ENCODE measurements at places on chromosomes 3 and 15. TPM values are rescaled to one million over a fixed set of nuclear protein-coding genes. Genes with fewer than 3 reads are reported as not detected.
A peak's percentile ranks its signal among the peaks of the same experiment; 100 is the strongest.

Gene LRRC15
- total RNA-seq = not detected

GRCh38 chr3:15269091-15269989, 63.0 kb downstream of the SH3BP5 start:
- no peaks in the 10 kb centered on the region for H3K36me3 ChIP-seq
- H3K27ac ChIP-seq = peak overlapping the region; percentile 74
- H3K27me3 ChIP-seq = no peaks in the 10 kb centered on the region
- peak; percentile 70 for DNase-seq
- H3K4me1 ChIP-seq = peaks cover 47% of the 10 kb centered on the region
- no peak overlapping the region for H3K4me3 ChIP-seq

DNA sequence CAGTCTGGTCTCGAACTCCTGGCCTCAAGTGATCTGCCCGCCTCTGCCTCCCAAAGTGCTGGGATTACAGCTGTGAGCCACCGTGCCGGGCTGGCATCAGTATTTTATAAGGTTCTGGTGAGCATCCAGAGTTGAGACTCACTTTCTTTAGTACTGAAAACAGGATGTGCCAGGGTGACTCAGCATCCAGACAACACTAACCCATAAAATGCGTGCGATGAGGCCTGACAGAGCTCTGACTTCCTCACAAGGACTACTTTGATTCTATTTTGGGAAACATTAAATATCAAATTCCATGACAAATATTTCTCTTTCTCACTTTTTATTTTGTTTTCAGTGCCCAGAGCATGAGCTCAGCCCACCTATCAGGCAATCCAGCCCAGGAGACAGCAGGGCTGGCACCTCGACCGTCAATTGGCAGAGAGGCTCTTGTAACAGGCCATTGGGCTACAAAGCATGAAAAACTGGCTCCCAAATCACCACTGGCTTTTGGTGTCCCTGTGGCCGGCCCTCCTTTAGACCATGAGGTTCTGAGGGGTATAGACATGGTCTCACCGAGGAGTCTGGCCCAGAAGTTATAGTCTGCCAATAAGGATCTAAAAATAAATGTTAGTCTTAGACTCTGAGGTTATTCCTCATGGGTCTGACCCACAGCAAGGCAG, 75.0 kb downstream of the FEM1B start:
- H3K4me1 ChIP-seq = peaks cover 10% of the 10 kb centered on the region

Gene HGD
- total RNA-seq = not detected

Gene TNFSF10
- 32.8 TPM for total RNA-seq

Gene GOLGA6B
- not detected for total RNA-seq

DNA sequence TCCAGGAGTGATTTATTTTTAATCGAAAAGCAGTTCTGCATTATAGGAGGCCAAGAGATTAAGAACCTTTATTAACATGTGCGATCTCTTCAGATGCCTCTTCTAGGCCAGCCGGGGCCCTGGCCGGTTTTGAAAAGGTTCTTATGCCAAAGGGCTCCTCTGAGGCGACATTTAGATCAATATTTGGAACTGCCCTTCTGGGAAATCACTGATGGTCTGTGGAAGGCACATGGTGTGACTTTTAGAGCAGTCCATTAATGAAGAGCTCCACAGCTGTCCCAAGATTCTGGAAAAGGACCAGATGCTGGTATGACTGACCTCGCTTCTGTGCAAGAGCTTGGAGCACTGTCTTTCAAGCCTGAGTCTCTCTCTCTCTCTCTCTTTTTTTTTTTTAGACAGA, 19.7 kb downstream of the MGLL start:
- H3K27me3 ChIP-seq = no peaks in the 10 kb centered on the region
- DNase-seq = no peak
- peaks cover 56% of the 10 kb centered on the region for H3K4me1 ChIP-seq
- no peak overlapping the region for H3K27ac ChIP-seq
- H3K36me3 ChIP-seq = no peaks in the 10 kb centered on the region

- H3K4me3 ChIP-seq = no peak overlapping the region
- no peaks in the 10 kb centered on the region for H3K4me1 ChIP-seq
- no peak overlapping the region for H3K27ac ChIP-seq
- H3K27me3 ChIP-seq = no peaks in the 10 kb centered on the region
- H3K36me3 ChIP-seq = no peaks in the 10 kb centered on the region
- DNase-seq = no peak
Measured at GRCh38 chr3:54343495-54343894, 221.1 kb downstream of the CACNA2D3 start.

- no peak for DNase-seq
- H3K27me3 ChIP-seq = no peaks in the 10 kb centered on the region
Measured at GRCh38 chr3:69130689-69131088, 8.3 kb upstream of the LMOD3 start.

GRCh38 chr15:101451266-101451799, 38.2 kb downstream of the PCSK6 start:
- no peak overlapping the region for H3K4me3 ChIP-seq
- peaks cover 50% of the 10 kb centered on the region for H3K4me1 ChIP-seq
- no peaks in the 10 kb centered on the region for H3K27me3 ChIP-seq
- peak overlapping the region; percentile 32 for H3K27ac ChIP-seq
- DNase-seq = no peak

Gene VGLL3
- total RNA-seq = 3.5 TPM

- H3K27me3 ChIP-seq = no peaks in the 10 kb centered on the region
- no peak overlapping the region for H3K4me3 ChIP-seq
- H3K27ac ChIP-seq = no peak overlapping the region
- no peak for DNase-seq
- no peaks in the 10 kb centered on the region for H3K36me3 ChIP-seq
Measured at GRCh38 chr3:196218155-196218712, 1.9 kb downstream of the SLC51A start.

- no peak overlapping the region for H3K27ac ChIP-seq
- DNase-seq = no peak
- H3K4me1 ChIP-seq = no peaks in the 10 kb centered on the region
- no peaks in the 10 kb centered on the region for H3K27me3 ChIP-seq
- H3K4me3 ChIP-seq = no peak overlapping the region
Measured at GRCh38 chr15:101675015-101675414, 22.8 kb upstream of the TM2D3 start.

Gene CADM2
- total RNA-seq = 9.0 TPM

DNA sequence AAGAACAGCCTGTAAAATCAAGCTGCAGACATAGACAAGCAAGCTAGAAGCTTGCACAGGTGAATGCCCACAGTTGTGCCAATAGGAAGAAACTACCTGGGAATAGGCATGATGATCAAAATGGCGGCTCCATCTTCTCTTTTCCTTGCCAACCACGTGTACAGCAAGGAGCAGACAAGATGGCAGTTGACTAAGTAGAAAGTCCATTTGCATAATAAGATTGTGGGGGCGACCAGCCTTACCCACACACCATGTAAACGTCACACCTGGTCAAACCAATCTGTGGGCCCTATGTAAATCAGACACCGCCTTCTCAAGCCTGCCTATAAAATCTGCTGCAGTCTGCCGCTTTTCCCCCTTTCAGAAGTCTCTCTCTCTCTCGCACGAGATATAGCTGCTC, 25.1 kb upstream of the ANKRD34C start:
- no peak for DNase-seq
- H3K4me1 ChIP-seq = no peaks in the 10 kb centered on the region

GRCh38 chr15:52221730-52222129, 30.5 kb upstream of the GNB5 start:
- no peak overlapping the region for H3K4me3 ChIP-seq
- no peak for DNase-seq

Measured in gastrocnemius medialis (tissue), 4 donors.